ENCODE measurements at places on chromosomes 11 and 22.
A peak's percentile ranks its signal among the peaks of the same experiment; 100 is the strongest.

GRCh38 chr22:19903031-19903430 is 38.5 kb upstream of the COMT start:
- no peak for DNase-seq

- no peak for DNase-seq
Measured at GRCh38 chr11:116457336-116458007, 315.3 kb downstream of the BUD13 start.

- DNase-seq, result peak; percentile 49
Measured at GRCh38 chr11:64743591-64744543, at the start of gene RASGRP2. RASGRP2 (minus strand) TSS chr11:64744142; CDS start chr11:64742866, 1,276 bp downstream.

DNA sequence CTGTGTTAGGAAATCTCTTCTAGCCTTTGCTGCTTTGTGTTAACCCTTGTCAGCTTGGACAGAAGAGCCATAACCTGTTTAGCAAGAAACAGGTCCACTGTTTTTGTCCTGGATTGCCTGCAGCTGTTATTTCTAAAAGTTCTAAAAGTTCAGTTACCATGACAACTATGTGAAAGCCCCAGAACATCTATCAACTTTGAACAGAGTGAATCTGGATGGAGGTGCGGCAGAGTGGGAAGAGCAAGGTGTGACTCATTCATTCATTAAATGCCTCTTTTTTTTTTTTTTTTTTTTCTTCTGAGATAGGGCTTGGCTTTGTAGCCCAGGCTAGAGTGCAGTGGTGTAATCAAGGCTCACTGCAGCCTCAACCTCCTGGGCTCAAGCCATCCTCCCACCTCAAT is 50.5 kb downstream of the RBX1 start:
- peak; percentile 55 for DNase-seq

DNA sequence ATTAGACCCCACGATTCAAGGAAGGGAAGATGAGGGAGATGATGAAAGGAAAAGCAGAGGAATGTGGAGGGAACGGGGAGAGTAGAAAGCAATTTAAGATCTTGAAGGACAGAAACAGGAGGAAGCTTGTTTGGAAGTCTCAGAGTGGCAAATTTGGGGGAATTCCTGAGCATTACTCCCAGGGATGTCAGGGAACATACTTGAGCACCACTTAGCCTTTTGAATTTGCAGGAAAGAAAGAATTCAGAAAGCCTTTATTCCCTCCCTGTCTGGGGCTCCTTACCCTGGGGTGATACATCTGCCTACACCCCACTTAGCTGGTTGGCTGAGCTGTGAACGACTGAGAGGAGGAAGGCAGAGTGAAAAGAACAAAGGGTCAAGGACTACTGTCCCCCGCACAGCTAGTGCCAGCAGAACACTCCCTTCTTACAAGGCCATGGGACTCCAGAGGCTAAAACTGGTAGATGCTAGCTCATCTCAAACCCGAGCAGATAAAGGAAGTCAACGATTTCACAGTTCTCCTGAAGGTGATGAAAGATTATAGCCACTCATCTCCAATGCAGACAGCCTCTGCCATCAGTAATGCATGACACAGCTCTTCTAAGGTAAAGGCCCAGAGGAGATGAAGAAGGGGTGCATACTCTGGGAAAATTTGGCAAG is 84.0 kb upstream of the AKIP1 start:
- no peak for DNase-seq

DNA sequence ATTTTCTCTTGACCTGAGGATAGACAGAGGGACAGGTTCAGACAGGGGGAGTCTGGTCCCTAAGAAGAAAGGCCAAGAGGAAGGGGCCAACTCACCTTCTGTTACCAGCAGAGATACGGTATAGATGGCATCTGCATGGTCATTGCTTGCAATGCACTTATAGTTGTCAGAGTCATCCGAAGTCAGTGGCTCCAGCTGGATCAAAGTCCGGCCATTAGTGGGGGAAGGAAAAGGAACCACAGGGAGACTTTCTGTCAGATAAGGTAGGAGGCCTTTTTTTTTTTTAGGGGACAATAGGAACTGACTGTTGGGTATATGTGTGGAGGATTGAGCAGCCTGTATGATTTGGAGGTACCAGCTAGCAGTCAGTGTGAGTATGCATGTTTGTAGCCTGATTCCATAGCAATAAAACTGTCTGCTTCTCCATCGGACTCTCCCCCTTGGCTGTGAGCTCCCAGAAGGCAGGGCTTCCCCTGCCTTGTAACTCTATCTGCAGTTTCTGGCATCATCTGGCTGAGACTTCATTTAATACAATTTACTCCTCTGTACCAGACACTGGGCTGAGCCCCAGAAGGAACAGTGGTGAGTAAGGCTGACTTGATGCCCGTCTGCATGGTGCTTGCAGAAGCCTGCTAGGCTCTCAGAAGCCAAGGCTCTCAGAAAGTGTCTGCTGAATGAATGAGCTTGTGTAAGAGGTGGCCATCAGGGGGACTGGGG is 5.7 kb downstream of the IGSF22 start:
- DNase-seq, result no peak

Data from astrocyte of the hippocampus (primary cell).